Activated CD4-positive, alpha-beta T cell treated with anti-CD3 and anti-CD28 coated beads for 24 hours (primary cell): ENCODE measurements at places on chromosomes 1 and 21.

DNA sequence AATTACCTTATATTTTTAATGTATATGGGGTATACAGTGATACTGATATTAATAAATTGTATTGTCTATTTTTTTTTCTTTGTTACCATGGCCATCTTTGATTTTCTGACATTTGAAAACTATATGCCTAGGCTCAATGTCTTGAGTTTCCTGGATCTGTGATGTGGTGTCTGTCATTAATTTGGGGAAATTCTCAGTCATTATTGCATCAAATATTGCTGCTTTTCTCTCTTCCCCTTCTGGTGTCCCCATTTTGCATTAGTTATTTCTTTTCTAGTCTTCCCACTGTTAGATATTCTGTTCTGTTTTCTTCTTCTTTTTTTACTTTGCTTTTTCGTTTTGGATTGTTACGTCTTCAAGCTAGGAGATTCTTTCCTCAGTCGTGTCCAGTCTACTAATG is 33.8 kb downstream of the ZBTB40 start:
- DNase-seq, result no peak

DNA sequence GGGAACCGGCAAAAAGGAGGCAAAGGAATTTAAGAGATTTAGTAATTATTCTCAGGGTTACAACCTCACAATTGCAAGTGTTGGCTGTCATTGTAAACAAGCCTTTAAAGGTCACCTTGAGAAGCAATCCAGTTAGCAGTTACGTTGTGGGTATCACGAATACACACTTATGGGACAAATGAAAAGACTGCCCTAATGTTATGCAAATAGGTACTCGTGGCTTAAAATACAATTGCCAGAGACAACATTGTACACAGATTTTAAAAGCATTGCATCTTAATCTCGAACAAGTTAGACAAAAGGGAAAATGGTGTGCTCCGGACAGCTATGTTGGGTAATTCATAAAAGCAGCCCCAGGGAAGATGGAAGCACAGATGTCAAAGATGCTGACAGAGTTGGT is 120.5 kb upstream of the ZC3H12A start:
- no peak for DNase-seq

DNA sequence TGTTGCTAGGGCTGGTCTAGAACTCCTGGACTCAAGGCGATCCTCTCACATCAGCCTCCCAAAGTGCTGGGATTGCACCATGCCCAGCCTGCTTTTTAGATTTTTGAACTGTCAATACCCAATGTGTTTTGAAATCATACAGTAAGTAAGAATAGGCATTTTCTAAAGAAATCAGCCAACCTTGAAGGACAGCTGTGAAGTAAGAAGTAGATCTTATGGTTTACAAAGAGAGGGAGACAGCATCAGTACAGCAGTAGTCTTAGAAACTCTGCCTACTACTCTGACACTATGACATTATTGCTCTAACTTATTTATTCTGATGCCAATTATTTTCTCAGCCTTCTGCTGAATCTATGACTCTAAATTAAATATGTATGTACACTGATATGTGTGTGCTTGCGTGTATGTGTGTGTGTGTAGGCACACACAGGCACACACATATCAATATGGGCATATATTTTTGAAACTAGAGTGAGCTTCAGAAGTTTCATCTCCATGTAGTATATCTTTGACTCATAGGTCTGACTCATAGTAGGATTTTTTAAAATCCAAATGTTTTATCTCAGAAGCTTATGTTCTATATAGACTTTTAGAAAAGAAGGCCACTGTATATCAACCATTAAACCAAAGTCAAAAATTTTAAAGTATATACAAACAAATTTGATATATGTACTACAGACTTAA is 140.4 kb downstream of the COL24A1 start:
- DNase-seq, result no peak

DNA sequence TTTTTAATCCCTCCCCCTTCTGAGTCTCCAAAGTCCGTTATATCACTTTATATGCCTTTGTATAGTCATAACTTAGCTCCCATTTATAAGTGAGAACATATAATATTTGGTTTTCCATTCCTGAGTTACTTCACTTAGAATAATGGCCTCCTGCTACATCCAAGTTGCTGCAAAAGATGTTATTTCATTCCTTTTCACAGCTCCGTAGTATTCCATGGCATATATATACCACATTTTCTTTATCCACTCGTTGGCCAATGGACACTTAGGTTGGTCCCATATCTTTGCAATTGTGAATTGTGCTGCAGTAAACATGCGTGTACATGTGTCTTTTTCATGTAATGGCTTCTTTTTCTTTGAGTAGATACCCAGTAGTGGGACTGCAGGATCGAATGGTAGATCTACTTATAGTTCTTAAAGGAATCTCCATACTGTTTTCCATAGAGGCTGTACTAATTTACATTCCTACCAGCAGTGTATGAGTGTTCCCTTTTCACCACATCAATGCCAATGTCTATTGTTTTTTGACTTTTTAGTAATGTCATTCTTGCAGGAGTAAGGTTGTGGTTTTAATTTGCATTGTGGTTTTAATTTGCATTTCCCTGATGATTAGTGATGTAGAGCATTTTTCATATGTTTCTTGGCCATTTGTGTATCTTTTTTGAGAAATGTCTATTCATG is 12.3 kb downstream of the MAN1C1 start:
- no peak for DNase-seq

GRCh38 chr1:70768216-70768615 is 279.4 kb downstream of the PTGER3 start:
- no peak for DNase-seq

GRCh38 chr1:174135211-174135610 is 24.1 kb upstream of the RABGAP1L start:
- DNase-seq, result no peak

GRCh38 chr1:17207540-17207939 is 2.6 kb downstream of the PADI1 start:
- no peak for DNase-seq

DNA sequence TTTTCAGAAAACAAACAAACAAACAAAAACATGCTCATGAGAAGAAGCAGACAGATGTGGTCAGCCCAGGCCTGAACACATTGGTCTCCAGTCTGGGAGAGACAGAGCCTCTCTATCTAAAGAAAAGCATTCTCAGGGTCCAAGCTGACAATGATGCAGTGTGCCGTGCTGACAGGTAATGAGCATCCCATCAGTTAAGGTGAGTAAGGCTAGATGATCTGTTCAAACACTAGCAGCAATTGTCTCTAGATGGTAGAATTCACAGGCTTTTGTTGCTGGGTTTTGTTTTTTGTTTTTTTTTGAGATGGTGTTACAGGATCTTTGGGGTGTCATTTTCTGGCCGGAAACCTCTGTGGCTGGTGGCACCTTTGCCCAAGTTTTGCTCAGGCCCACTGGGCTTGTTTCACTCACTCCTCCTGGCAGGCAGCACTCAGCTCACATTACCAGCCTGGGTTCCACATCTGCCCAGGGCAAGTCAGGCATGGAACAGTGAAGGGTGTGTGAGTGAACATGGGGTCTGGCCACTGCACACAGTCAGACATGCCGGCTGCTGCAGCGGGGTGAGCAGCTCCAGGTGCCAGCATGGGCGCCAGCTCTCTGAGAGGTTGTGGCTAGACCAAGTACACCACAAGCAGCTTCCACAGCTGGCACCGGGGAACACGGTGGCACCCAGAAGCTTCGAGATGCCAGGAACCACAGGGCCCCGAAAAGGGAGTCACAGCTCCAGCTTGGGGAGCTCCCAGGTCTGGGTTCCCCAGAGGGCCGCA is 2.5 kb upstream of the C1QA start:
- no peak for DNase-seq

DNA sequence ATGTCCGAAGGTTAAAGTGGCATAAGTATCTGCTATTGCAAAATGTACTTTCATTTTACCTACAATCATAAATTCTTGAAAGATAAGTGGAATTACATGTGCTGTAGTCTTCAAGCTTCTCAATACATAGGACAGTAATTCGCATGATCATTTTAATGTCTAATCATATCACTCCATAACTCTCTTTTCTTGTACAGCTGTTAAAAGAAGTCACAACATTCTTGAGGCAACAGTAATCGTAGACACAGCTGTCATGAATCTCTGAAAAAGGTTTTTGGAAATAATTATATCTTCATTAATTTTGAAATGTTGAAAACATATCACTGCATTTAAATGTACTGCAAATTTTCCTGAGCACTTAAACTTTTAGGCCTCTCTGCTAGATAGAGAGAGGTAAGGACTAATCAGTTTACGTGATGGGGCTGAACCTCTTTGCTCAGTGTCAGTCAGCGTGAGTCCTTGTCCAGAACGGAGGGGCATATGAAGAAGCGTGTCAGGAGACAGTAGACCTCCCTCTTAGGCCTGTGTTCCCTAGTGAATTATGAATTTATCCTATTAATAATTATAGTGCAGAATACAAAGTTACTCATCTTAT is 133.4 kb downstream of the NEK7 start:
- DNase-seq, result no peak

- DNase-seq, result no peak
These were observed 106.5 kb upstream of the SLC45A1 start for GRCh38 chr1:8211251-8211882.

DNA sequence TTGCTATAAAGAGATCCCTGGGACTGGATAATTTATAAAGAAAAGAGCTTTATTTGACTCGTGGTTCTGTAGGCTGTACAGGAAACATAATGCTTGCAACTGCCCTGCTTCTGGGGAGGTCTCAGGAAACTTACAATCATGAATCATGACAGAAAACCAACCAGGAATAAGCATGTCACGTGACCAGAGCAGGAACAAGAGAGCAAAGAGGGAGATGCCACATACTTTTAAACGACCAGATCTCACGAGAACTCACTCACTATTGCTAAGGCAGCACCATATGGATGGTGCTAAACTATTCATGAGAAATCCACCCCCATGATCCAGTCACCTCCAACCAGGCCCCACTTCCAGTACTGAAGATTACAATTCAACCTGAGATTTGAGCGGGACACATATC is 49.8 kb upstream of the RCC1 start:
- no peak for DNase-seq

- no peak for DNase-seq
These were observed 8.1 kb downstream of the POLR3GL start for GRCh38 chr1:145972580-145972979.

- DNase-seq, result no peak
These were observed 5.9 kb upstream of the GRIK3 start for GRCh38 chr1:37040261-37040660.

GRCh38 chr1:81129366-81129765 is 671.4 kb upstream of the ADGRL2 start:
- no peak for DNase-seq

DNA sequence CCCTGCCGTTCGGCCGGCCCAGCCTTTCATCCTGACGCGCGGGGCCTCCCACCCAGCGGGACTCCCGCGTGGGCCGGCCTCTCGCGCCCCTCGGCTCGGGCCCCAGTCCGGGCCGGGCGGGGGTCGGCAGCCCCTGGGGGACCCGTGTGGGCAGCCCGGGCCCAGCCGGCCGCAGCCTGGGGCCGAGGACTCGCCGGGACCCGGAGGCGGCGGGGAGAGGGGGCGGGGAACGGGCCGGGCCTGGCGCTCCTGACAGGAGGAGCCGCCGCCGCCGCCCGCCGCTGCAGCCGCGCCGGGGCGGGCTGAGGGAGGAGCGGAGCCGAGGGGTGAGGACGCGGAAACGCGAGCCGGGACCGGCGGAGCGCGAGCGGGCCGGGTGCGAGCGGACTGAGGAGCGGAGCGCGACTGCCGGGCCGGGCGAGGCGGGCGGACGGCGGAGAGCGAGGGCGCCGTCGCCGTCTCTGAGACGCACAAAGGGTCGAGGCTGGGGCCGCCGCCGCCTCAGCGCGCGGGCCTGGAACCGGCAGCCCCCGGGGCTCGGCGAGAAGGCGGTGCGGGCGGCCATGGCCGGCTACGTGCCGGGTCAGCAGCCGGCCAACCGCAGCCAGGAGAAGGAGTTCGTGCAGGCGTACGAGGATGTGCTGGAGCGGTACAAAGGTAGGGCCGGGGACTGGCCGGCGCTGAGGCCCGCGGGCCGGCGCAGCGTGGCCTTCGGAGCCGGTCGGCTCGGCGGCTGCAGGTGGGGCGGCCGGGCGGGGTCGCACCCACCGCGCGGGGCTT is 79.1 kb downstream of the NDUFS5 start:
- peak; percentile 35 for DNase-seq

- DNase-seq, result no peak
These were observed 77.6 kb upstream of the RGS18 start for GRCh38 chr1:192080684-192081083.

DNA sequence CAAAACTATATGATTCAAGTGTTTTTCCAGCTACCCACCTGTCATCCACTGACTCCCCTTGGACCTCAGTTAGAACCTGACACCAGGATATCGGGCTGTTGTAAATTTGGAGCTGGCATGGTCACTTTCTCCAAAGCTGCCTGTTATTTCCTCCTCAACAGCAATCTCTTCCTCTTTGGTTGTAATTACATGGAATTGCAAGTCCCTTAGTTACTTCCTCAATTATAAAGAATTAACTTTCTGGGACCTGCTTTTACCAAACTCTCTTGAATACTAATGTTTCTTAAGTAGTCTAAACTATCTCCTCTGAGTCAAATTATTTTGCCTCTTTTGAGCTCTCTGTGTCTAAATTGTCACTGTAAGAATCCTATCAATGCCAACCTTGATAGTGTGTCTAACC is 150.3 kb upstream of the SGIP1 start:
- DNase-seq, result no peak

DNA sequence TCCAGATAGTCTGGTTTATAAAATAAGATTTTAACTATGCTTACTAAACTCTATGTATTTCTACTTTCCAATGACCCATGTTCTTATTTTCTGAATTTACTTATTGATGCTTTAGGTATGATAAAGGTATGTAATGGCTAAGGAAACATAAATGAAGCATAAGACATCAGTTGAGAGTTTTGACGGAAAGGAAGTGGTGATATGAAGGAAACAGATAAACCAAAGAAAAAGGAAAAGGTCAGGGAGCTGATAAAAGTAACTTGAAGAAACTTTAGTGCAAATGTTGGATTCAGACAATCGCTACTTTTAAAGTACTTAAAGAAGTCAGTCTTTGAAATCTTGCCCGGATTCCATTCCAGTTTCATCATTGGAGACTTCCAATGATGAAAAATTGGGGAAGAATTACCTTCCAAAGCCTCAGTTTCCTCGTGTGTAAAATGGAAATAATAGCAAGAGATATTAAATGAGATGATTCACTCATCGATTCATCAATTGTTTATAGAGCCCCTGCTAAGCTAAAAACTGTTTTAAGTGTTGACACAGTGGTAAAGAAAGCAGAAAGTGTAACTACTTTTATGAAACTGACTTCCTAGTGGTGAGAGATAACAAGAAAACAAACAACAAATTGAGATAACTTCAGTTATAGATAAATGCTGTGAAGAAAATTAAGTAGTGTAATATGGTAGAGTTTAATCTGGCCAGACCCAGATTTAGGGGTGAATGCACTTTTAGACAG is 10.6 kb downstream of the PTPRC start:
- DNase-seq, result no peak

GRCh38 chr21:33127154-33127867 is 57.4 kb downstream of the OLIG1 start:
- DNase-seq, result peak; percentile 55

GRCh38 chr1:198890214-198890930 is 251.5 kb downstream of the PTPRC start:
- no peak for DNase-seq

DNA sequence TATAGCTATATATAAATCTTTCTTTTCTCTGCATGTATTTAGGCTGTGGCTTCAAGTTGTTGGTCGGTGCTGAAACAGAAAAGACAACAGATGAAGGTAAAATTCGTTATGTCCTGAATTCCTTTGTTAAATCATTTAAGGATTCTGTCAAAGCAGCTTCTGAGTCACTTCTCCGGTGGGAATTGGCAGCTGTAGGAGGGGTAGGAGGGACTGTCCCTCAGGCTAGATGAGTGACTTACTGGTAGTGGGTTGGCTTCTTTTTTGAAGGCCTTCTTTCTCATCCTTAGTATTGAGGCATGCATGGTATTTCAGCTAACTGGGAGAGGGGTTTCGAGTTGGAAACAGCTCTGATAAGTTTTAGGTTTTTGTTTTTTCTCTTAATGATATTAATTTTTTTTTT is 22.1 kb upstream of the NEXN start:
- no peak for DNase-seq
